ENCODE measurements at places on chromosomes 13 and 19.

DNA sequence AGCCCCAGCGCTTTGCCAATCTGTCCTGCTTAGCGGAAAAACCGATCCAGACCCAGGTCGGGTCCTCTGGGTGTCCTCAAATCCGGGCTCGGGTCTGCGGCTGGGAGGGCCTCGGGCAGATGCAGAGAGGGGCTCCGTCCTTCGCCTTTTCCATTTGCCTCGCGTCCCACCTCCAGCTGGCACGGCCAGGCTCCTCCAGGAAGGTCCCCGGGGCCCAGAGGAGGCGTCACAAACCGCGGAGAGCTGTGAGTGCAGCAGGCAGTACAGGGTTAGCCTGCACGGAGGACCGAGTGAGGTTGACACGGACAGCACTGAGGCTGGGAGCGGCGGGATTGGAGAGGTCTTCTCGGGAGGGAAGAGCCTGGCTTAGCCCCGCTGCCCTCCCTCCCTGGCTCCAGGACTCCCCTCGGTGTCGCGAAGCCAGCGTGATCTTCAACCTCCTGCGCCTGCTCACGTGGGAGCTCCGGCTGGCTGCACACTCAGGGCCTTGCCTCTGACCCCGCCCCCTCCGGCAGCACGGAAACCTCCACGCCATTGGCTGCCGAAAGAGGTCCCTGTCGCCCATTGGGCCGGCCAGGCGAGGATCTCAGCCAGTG is 2.8 kb upstream of the IFNL2 start:
- DNase-seq = no peak

GRCh38 chr13:21176982-21177284 is 475 bp downstream of the MRPL57 start:
- no peak for DNase-seq

GRCh38 chr13:76778853-76779252 is 107.4 kb downstream of the KCTD12 start:
- DNase-seq = peak; percentile 60

DNA sequence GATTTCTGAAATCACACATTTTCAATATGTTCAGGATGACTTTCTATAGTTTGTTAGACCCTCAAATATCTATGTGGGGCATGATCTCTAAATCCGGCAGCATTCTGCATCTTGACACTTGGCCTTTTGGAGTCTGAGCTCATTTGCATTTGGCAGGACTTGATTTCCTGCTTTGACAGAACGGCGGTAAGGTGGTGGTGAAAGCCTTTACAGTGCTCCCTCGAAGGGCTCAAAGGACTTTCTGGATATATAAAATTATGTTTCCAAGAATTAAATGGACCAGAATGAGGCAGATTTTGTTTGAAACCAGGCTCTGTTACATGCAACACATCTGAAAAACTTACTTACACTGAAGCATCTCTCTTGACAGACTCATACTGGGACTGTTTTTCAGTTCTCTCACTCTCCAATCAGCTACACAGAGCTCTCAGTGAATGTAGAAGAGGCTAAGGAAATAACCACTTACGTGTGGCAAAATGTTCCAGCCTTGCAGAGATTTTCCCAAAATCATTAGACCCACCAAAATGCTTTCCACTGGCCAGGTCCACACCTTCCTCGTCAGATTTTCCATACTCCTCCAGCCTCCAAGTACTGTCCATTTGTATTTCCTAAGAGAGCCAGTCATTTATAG is 207.2 kb downstream of the SPRY2 start:
- no peak for DNase-seq

GRCh38 chr13:106133025-106133424 is 402.4 kb downstream of the EFNB2 start:
- peak; percentile 91 for DNase-seq

- DNase-seq = no peak
Measured at GRCh38 chr19:13404236-13404635, 102.0 kb downstream of the CACNA1A start.

- DNase-seq = no peak
Measured at GRCh38 chr19:4503132-4503824, 15.0 kb downstream of the PLIN4 start.

DNA sequence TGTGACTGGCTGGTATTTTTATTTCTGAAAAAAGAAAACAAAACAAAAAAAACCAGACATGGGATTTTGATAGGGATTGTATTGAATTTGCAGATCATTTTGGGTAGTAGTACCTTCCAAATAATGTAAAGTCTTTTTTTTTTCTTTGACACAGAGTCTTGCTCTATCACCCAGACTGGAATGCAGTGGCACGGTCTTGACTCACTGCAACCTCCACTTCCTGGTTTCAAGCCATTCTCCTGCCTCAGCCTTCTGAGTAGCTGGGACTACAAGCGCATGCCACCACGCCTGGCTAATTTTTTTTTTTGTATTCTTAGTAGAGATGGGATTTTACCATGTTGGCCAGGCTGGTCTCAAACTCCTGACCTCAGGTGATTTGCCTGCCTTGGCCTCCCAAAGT is 4.2 kb downstream of the ZNF101 start:
- DNase-seq = no peak

GRCh38 chr13:55345224-55345623 is 1795.5 kb upstream of the PRR20A start:
- no peak for DNase-seq

- peak; percentile 18 for DNase-seq
Measured at GRCh38 chr19:21848706-21849105, 12.7 kb upstream of the ZNF43 start.

GRCh38 chr13:75782985-75783384 is 146.9 kb downstream of the LMO7 start:
- DNase-seq = no peak

- no peak for DNase-seq
Measured at GRCh38 chr13:40477623-40478608, 188.5 kb downstream of the FOXO1 start.

DNA sequence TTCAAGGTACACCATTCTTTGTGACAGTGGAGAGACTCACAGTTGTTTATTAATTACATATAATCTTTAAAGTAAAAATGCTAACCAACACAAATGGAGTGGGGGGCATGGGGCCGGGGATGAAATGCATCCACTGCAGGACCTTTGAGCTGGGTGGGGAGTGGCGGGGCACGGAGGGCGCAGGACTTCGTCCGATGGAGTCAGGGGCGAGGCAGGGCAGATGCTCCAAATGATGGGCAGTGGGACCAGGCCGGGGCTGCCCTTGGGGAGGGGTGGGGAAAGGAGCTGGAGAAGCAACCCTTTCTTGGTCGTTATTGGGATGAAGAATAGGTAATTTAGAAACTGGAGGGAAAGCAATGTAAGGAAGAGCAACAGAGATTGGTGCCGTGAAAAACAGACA is 220.0 kb downstream of the TEX29 start:
- DNase-seq = no peak

GRCh38 chr19:39409208-39410016 is 2.8 kb downstream of the ZFP36 start:
- peak; percentile 59 for DNase-seq

All from fibroblast of upper back skin (primary cell).